ENCODE measurements at places on chromosomes 2 and 18.

GRCh38 chr2:67471681-67472080 is 74.5 kb downstream of the ETAA1 start:
- no peak for DNase-seq

DNA sequence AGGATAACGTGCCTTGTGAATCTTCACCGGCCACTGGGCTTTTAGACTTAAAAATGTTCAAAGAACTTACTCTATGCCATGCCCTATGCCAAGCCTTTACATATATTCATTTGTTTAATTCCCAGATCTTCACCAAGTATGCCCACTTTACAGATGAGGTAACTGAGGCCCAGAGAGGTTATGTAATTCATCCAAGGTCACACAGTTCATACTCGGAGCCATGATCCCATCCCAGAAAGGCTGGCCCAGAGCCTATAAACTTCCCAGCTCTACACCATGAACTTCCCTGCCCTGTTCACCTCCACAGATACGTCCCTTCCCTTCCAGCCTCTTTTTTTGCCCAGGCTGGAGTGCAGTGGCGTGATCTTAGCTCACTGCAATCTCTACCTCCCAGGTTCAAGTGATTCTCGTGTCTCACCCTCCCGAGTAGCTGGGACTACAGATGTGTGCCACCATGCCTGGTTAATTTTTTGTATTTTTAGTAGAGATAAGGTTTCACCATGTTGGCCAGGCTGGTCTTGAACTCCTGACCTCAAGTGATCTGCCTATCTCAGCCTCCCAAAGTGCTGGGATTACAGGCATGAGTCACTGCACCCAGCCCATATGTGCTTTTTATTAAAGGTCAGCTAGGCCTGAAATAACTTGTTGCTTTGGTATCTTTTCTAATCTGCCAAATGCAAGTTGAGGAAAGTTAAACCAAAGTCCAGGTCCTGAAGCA is 44.1 kb downstream of the MTHFD2 start:
- no peak for DNase-seq

DNA sequence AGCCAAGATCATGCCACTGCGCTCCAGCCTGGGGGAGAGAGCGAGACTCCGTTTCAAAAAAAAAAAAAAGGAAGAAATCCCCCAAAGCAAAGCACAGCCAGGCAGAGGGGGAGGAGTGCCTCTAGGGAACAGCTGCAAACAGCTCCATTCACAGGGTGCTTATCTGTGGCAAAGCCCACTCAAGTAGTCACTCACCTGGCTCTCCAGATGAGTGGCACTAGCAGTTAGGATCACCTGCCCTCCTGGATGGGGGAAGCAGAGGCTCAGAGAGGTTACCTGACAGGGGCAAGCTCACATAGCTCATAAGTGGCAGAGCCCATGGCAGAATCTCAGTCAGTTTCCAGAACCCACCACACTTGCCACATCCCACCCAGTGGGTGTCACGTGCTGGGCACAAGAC is 30.3 kb downstream of the TFCP2L1 start:
- DNase-seq: no peak

DNA sequence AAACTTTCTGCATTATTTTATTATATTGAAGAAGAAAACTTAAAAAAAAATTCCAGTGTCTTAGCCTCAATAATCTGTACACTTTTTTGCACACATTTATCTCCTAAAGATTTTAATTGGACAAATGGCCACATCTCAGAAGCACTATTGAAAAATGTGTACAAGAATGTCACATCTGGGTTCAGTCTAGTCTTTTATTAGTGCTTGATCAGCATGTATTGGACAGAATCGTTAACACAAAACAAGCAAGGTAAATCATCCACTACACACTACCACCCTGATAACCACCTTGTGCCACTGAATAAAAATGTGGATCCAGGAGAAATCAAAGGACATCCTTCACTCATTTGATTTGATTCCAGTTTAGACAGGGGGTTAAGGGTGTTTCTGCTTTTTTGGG is 554.8 kb downstream of the ARHGAP15 start:
- DNase-seq: no peak

DNA sequence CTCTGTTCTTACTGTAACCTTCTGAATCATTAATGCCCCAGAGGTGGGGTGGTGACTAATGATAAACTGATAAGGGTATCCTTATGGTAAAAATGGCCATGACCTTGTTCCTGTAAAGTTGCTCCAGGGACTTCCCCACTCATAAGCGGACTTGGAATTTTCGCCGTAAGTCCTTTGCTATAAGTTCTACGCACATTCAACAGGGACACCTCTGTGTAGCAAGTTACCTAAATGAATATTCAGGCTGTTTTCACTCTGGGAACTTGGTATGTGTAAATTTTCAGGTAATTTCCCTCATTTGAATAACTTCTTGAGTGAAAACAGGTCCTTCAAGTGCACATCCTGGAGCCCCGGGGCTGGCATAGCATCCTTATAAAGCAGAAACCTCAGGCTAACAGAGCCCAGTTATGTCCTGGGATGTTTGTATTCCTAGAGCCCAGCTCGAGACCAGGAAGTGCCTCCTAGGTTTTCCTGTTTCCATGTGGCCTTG is 9.4 kb upstream of the AGFG1 start:
- DNase-seq: peak; percentile 61

GRCh38 chr2:135091681-135092080 is 39.6 kb downstream of the RAB3GAP1 start:
- no peak for DNase-seq

DNA sequence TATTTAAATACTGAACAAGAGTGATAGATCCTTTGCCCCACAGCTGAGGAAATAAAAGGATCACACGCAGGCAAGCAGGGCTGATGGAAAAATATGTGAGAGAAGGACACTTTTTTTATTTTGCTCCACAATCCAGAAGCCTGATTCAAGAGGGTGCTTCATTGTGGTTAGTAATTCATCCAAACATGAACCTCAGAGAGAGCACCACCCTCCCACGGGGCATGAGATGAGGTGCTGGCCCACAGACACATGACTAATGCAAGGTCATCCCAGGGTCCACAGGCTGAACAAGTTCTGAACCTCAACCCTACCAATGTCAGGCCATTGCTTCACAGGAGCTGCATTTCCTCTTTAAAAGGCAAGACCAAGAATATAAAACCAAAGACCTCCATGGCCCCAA is 239.6 kb downstream of the MREG start:
- DNase-seq: no peak

DNA sequence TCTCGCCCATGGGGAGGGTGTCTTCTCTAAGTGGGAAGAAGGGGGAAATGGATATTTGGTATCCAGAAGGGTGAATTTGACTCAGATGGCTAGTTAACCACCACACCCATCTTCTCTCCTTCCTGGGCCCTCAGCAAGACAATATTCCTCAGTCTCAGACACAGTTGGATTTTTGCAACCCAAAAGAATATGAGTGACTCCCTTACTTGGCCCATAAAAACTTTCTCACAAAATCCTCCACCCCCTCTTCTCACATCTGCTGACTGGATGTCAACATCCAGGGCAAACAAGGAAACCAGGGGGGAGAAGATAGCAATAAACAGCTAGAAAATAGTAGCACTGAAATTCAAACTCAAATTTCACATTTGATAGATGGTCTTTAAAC is 35.3 kb upstream of the GCC2 start:
- DNase-seq: no peak

- DNase-seq: no peak
These were observed 951.3 kb upstream of the ACVR2A start for GRCh38 chr2:146893500-146894041.

DNA sequence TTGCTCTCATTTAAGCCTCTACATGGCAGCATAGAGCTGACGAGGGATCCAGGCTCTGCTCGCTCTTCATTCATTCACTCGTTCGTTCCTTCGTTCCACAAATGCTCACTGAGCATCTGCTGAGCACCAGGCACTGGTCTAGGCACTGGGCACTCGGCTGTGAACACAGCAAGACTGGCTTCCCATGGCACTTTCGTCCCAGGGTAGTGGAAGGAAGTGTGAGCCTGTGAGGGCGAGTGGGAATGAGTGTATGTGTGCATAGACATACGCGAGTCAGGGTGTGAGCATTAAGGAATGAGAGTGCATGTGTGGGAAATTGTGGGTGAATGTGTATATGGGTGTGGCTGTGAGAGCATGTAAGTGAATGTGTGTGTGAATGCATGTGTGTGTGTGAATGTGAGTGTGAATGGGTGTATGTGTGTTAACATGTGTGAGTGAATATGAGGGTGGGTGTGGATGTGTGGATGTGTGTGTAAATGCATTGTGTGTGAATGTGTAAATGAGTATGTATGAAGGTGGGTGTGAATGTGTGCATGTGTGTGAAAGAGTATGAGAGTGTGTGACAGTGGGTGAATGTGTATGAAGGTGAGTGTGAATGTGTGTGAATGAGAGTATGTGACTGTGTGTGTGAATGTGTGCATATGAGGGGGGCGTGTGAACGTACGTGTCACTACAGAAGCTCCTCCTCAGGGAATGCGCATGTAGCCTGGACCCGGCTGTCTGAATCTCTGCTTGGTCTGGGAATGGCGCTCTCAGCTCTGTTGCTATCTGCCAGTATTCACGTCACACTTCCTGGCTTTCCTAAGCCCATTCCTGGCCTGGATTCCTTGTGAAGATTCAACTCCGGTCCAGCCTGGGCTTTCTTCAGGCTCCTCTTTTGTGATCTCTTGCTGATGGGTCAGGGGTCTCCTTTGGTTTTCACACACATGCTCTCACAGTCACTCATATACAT is 28.8 kb downstream of the SNORC start:
- DNase-seq: no peak

DNA sequence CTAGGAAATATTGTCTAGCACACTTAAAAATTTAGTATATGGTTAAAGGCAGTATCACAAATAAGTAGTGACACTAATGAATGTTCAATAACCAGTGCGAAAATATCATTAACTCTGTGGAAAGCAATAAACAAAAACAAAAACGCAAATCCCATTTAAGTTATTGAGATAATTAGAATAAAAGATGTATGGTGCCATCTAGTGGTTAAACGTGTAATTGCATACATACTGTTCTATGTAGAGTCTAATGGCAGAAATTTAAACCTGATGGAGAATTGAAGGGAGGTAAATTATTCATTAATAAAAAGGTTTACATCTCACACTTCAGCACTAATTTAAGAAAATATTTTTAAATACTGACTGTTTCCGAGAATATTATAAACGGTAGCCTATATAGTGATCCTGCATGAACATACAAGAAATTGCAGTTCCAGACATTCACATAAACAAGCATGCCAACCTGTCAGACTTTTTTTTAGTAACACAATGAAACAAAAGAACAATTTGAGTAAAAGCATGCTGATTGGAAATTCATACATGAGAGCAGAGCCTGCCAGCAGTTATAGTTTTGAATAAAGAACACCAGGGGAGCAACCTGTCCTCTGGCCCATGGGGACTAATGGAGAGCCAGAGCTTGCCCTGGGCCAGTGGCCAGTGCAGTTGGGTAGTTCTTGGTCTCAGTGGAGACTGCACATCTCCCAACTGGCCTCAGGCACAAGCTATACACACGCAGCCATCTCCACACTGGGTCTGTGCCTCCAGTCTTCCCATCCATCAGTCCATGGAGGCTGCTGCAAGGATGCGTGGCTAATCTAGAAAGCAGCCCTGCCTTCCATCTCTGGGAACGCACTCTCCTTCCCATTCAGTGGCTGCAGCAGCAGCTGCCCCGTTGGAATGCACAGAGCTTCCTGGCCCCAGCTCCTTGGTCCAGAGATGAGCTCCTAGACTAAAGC is 28.0 kb downstream of the GCG start:
- peak; percentile 73 for DNase-seq

- DNase-seq: no peak
These were observed 32.1 kb upstream of the SPAG16 start for GRCh38 chr2:213252206-213252605.

DNA sequence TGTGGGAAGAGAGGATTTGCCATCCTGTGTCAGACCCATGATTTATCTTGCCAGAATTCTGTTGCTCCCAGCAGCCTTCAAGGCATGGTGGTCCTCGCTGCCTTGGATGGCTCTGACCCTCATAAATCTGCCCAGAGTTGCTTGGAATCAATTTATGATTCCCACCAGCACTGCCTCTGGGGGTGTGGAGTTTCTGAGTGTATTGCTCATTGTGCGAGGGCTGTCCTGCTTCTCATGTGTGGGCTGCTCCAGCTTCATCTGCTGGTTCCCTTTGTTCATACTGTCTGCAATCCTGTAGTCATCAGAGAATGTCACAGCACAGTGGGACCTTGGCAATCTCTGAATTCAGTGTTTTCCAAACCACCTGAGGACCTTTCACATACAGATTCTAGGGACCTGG is 139.8 kb downstream of the CLIP4 start:
- no peak for DNase-seq

DNA sequence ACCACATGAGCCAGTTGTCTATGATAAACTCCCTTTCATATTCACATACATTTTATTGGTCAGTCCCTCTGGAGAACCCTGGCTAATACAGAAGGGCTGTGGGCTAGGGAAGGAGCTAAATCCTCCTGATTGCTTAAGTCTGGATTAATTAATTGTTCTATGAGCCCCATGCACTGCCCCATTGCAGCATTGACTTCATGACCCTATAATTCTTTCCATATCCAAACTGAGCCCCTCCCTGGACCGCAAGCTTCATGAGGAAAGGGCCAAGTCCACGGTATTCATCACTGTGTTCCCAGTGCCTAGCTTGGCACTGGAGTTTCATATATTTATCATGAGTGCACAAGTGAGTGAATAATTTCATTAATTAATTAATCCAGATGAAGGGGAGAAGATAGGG is 124.0 kb downstream of the MBD2 start:
- no peak for DNase-seq

DNA sequence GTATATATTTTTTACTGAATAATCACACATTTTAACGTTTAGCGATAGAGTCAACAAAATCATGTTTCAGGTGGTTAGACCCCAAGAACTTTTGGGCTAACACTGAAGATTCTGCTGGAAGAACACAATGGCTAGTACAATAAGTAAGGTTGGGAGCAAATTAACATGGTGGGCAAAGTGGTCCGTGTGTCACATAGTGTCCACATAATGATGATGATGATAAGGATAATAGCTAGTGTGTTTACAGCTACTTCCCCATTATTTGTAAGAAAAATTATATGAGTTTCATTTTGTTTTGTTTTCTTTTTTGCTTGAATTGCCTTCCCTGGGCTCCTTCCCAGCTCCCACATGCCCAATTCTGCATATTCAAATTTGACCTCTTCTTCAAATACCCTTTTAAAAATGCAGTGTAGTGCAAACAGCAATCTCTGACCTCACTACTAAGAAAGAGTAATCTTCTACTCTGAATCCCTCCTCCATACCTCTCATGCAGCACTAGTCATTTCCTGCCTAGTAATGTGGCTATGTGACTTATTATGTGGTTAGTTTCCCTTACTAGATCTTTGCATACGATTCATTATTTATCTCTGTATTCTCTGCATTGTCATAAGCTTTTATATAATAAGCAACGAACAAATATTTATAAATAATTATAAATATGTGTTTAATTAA is 16.9 kb upstream of the VPS54 start:
- DNase-seq: peak; percentile 82

GRCh38 chr2:3253913-3254441 is 123.6 kb downstream of the EIPR1 start:
- DNase-seq: no peak
